ENCODE measurements at places on chromosomes 1 and 21.

DNA sequence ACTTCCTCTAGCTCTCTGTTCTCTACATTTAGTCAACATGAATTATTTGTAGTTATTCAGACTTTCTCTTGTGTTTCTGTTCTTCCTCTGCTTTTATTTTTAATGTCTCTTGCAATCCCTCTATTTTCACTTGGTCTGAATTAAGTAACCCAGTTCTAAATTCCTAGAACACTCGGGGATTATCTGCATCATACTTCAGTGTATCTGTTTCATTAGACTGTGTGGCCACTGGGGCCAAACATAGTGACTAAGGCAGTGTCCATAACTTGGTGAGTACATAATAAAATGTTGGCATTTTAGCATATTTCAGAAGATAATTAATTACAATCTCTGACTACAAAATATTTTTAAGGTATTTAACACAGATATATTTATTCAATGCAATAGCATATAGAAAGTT is 1087.2 kb upstream of the B3GALT2 start:
- H3K4me3 ChIP-seq = no peak overlapping the region
- no peaks in the 10 kb centered on the region for H3K36me3 ChIP-seq
- H3K27me3 ChIP-seq = peaks cover 3% of the 10 kb centered on the region
- no peak overlapping the region for H3K27ac ChIP-seq
- DNase-seq = no peak

- no peaks in the 10 kb centered on the region for H3K27me3 ChIP-seq
- DNase-seq = no peak
- no peak overlapping the region for H3K27ac ChIP-seq
- no peaks in the 10 kb centered on the region for H3K4me1 ChIP-seq
- no peak overlapping the region for H3K4me3 ChIP-seq
These were observed 90.8 kb upstream of the SLC2A1 start for GRCh38 chr1:43049481-43049880.

GRCh38 chr1:19250629-19251304 is 557 bp downstream of the EMC1 start:
- H3K36me3 ChIP-seq = no peaks in the 10 kb centered on the region
- no peak for DNase-seq
- no peaks in the 10 kb centered on the region for H3K27me3 ChIP-seq

GRCh38 chr21:42542596-42542995 is 28.9 kb downstream of the SLC37A1 start:
- H3K4me1 ChIP-seq = peaks cover 10% of the 10 kb centered on the region
- no peak overlapping the region for H3K27ac ChIP-seq
- no peaks in the 10 kb centered on the region for H3K27me3 ChIP-seq
- H3K36me3 ChIP-seq = peaks cover 82% of the 10 kb centered on the region

- H3K27me3 ChIP-seq = no peaks in the 10 kb centered on the region
- peak; percentile 77 for DNase-seq
- H3K4me3 ChIP-seq = no peak overlapping the region
These were observed 18.7 kb downstream of the CNTN2 start for GRCh38 chr1:205061665-205062069.

DNA sequence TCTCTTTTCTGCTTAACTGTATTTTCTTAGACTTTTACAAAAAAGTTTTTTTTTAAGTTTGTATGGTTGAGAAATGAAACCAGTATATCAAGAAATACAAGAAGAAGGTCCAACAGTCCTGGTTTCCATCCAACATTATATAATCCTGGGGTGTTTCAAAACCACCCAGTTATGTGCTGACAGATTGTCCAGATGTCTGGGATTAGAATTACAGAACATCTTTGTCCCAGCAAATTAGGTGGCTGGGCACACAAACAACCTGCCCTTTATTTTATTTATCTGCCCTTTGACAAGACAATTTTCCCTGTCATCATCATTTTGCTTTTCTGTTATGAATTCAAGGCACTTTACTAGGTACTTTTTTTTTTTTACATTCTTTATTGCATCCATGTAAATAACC is 622.1 kb downstream of the PLPP3 start:
- no peak overlapping the region for H3K27ac ChIP-seq
- H3K4me1 ChIP-seq = no peaks in the 10 kb centered on the region
- H3K27me3 ChIP-seq = no peaks in the 10 kb centered on the region
- H3K36me3 ChIP-seq = no peaks in the 10 kb centered on the region
- H3K4me3 ChIP-seq = no peak overlapping the region

- H3K27ac ChIP-seq = no peak overlapping the region
- no peaks in the 10 kb centered on the region for H3K4me1 ChIP-seq
- H3K27me3 ChIP-seq = no peaks in the 10 kb centered on the region
- no peak for DNase-seq
- H3K36me3 ChIP-seq = no peaks in the 10 kb centered on the region
- no peak overlapping the region for H3K4me3 ChIP-seq
These were observed 84.1 kb upstream of the PRDX6 start for GRCh38 chr1:173392895-173393658.

DNA sequence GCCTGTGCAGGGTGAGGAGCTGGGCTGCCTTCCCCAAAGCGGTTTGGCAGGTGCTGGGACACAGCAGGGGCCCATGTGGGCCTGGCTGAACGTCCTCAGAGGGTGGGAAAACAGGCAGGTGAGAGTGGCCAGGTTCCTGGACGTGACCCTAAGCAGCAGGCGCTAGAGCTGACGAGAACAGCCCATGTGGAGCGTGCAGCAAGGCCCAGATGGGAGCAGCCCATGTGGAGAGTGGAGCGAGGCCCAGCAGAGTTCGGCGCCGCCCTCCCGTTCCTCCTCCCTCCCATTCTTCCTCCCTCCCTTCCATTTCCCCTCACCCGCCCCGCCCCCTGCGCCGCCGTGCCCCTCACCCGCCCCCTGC is 314.4 kb upstream of the VAMP3 start:
- peaks cover 2% of the 10 kb centered on the region for H3K27me3 ChIP-seq
- H3K36me3 ChIP-seq = no peaks in the 10 kb centered on the region
- DNase-seq = no peak
- no peak overlapping the region for H3K27ac ChIP-seq
- H3K4me1 ChIP-seq = no peaks in the 10 kb centered on the region
- no peak overlapping the region for H3K4me3 ChIP-seq

DNA sequence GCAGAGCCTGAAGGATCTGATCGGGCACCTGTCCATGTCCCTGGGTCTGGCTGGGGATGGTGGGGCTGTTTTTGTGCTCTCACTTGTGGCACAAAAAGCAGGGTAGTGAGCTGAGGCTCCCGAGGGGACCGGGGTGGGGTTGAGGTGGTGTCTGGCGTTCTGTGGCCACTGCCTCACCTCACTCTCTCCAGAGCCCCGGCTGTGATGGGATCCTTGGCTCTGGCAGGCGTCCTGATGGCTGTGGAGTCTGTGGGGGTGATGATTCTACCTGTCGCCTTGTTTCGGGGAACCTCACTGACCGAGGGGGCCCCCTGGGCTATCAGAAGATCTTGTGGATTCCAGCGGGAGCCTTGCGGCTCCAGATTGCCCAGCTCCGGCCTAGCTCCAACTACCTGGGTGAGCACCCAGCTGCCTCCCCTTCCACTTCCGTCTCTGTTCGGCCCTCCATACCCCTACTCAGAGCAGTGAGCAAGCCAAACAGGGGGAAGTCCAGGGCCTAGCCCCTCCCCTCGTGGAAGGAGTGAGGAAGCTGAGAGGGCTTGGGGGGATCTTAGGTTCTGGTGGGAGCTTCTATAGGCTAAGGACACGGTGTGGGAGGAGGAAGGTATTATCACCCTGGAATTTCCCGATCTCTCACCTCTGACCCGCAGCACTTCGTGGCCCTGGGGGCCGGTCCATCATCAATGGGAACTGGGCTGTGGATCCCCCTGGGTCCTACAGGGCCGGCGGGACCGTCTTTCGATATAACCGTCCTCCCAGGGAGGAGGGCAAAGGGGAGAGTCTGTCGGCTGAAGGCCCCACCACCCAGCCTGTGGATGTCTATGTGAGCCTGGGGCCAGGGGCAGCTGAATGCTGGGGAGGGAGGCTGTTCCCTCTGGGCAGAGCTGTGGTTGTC is 7.0 kb downstream of the ADAMTSL4 start:
- peaks cover 30% of the 10 kb centered on the region for H3K4me1 ChIP-seq
- no peak overlapping the region for H3K4me3 ChIP-seq
- H3K36me3 ChIP-seq = no peaks in the 10 kb centered on the region

DNA sequence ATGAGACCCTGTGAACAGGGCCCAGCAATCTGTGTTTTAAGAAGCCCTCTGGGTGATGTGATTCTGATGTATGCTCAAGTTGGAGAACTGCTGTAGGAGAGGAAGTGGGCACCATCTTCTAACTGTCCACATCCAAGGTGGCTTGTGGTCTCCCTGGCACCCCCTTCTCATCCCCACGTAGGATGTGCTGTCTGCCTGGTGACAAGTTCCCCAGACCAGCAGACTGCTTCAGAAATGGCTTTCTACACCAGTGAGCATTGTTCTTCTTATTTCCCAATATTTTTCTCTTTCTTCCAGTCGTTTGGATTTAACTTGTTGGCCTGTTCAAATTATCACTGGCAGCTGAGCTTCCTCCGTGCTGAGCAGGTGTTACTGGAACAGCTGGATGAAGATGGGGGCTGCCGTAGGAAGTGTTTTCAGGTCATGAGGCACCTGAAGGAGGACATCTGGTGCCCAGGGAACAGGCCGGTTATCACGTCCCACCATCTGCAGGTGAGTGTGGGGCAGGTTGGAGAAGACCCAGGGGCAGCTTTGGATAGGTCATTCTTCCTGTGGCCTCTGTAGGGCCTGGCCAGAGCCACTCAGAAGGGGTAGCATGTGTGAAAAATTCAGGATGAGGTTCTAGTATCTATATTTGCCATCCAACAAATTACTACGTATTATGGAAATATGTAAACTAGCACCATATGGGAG is 16.8 kb downstream of the MAB21L3 start:
- no peak for DNase-seq
- no peaks in the 10 kb centered on the region for H3K27me3 ChIP-seq
- no peaks in the 10 kb centered on the region for H3K4me1 ChIP-seq

GRCh38 chr1:113479713-113480676 is 89.7 kb downstream of the MAGI3 start:
- H3K4me1 ChIP-seq = no peaks in the 10 kb centered on the region
- H3K36me3 ChIP-seq = no peaks in the 10 kb centered on the region
- no peaks in the 10 kb centered on the region for H3K27me3 ChIP-seq
- no peak for DNase-seq

DNA sequence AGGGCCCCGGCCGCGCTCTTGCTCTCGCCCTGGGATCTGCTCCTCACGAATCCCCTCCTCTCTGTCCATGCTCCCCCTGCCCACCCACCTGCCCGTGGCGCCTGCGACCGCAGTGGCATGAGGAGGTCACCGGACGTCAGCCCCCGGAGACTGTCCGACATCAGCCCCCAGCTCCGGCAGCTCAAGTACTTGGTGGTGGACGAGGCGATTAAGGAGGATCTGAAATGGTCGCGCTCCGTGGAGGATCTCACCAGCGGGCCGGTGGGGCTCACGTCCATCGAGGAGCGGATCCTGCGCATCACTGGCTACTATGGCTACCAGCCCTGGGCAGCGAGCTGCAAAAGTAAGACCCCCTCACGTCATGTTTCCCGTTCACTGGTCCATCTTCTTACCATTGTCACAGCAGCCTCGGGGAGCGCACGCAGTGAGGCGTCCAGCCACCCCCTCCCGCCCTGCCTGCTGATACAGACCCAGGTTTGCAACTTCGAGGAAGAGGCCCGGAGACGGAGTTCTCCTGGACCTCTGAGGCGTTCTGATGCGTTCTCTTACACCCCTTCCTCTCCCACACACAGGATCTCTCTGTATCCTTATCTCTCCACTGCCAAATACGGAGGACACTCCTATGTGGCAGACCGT is 1.1 kb downstream of the SLC35F3 start:
- no peaks in the 10 kb centered on the region for H3K36me3 ChIP-seq
- H3K4me3 ChIP-seq = no peak overlapping the region
- peaks cover 12% of the 10 kb centered on the region for H3K27me3 ChIP-seq

GRCh38 chr1:55128418-55128995 is 86.7 kb downstream of the USP24 start:
- H3K27ac ChIP-seq = no peak overlapping the region
- H3K36me3 ChIP-seq = peaks cover 94% of the 10 kb centered on the region
- H3K4me3 ChIP-seq = no peak overlapping the region
- DNase-seq = no peak
